ENCODE measurements at places on chromosomes 6 and 20. TPM values are rescaled to one million over a fixed set of nuclear protein-coding genes. Genes with fewer than 3 reads are reported as not detected.

GRCh38 chr6:74268815-74269599 is 573.0 kb downstream of the CD109 start:
- no peak for DNase-seq

Gene ZC2HC1B
- polyA plus RNA-seq, result not detected

DNA sequence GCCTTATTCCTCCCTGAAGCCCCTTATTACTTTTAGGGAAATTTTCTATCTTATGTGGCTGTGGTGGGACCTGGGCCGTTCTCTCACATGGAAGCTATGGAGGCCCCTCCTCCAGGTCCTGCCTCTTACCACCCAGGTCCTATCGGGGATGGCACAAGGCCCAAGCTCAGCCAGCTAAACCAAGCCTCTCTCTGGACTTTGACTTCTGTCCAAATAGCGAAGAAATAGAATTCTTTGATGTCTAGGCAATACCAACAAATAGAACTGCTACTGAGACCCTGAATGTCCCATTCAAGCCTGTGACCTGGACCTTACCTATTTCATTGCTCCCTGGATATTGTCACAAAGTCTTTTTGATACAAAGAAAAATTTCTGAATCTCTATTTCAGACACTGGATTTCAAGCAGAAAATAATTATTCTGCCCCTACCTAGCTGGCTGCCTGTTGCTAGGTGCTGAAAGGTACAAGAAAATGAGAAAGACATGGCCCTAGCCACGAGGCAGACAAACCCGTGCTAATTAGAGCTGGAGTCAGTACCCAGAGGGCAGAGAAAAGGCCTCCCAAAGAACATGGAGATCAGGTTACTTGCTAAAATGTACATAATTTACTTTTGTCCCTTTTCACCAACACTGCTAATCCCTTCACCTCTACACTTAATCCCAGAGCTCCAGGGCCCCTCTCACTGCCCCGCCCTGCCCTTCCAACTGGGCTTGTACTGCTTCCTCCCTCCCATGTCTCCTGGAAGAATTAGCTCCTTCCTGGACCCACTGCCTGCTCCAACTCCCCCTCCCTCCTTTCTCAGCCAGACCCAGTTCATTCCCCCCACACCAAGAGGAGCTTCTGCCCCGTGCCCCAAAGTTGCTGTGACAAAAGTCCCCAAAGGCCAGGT is 15.5 kb upstream of the NNAT start:
- no peak for DNase-seq

DNA sequence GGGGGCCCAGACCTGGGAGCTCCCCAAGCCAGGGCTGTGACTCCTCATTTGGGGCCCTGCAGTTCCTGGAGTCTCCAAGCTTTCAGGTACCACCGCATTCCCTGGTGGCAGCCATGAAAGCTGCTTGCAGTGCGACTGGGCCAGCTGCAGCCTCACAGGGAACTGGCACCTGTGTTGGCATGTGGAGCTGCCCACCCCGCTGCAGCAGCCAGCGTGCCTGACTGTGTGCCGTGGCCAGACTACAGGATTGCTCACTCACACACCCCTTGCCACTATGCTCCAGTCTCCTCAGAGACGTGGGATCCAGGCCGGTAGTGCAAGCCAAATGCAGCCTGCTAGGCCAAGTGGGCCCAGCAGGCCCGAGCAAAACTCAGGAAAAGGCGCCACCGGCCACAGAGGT is 450.7 kb downstream of the COL12A1 start:
- no peak for DNase-seq

Gene DPM1
- polyA plus RNA-seq, result 55.1 TPM

Gene CTCFL
- polyA plus RNA-seq, result not detected

DNA sequence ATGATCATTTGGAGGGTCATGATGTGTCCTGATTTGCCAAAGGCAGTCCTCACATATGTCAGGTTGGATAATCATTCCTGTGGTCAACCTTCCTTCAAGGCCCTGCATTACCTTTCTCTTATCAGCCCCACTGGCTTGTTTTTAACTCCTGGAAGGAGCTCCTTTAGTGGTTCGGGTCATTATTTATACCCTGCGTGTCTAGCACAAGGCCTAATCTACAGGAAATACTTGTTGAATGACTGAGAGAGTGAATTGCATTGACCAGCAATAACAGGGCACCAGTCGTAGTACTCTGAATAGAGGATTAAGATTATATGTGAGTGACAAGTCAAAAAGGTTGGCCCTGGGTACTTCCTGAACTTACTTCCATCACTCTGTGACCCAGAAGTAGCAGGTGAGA is 4.5 kb downstream of the HIVEP2 start:
- DNase-seq, result no peak

- DNase-seq, result no peak
These were observed 46.9 kb upstream of the LOC128125822 start for GRCh38 chr6:63525186-63525878.

GRCh38 chr6:6736791-6737654 is 148.5 kb downstream of the LY86 start:
- no peak for DNase-seq

Gene SLCO4A1
- 0.34 TPM for polyA plus RNA-seq

DNA sequence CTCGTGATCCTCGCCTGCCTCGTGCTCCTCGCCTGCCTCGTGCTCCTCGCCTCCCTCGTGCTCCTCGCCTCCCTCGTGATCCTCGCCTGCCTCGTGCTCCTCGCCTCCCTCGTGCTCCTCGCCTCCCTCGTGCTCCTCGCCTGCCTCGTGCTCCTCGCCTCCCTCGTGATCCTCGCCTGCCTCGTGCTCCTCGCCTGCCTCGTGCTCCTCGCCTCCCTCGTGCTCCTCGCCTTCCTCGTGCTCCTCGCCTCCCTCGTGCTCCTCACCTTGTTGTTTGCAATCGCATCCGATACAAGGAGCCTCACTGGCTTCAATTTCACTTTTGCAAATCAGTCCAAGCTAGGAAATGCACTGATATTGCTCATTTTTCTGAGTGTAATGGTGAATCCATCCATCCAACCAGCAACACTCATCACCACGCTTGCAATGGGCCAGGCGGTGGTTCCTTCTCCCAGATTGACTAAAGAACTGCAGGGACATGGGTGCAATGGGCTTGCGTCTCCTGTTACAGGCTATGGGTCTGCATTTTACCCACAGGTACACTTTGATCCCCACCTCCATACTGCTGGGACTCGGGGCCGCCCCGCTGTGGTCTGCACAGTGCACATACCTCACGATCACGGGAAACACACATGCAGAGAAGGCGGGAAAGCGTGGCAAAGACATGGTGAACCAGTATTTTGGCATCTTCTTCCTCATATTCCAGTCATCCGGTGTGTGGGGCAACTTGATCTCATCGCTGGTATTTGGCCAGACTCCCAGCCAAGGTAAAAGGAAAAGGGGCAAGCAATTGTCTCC is 4.6 kb downstream of the UNC93A start:
- DNase-seq, result no peak

Gene HDDC2
- 59.9 TPM for polyA plus RNA-seq

DNA sequence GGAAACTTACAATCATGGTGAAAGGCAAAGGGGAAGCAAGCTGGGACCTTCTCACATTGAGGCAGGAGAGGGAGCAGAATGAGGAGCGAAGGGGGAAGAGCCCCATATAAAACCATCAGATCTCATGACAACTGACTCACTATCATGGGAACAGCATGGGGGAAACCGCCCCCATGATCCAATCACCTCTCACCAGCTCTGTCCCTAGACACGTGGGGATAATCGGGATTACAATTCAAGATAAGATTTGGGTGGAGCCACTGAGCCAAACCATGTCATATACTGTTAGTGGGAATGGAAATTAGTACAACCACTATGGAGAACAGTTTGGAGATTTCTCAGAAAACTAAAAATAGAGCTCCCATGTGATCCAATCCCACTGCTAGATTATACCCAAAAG is 163.7 kb downstream of the MANEA start:
- no peak for DNase-seq

Gene WFDC12
- not detected for polyA plus RNA-seq

- DNase-seq, result no peak
These were observed 37.3 kb downstream of the TFEB start for GRCh38 chr6:41697861-41698781.

DNA sequence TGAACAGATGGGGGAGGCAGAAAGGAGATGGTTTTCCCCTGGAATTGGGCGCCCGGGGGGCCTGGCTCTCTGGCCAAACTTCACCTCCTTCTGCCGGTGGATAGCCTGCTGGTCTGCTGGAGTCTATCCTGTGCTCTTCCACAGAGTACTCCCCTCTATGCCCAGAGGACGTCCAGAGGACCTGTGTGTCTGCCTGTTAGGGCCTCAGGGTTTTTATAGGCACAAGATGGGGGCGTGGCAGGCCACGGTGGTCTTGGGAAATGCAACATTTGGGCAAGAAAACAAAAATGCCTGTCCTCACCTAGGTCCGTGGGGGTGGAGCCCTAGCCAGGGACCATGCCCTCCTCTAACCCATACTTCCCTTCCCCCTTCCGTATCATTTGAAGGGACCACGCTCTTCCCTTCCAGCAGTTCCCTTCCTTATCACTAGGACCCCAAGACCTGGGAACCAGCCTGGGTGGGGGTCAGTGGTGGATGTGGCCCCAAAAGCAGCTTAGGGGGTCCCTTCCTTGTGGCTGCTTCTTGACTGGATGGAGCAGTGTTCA is 53.6 kb upstream of the ZNF337 start:
- DNase-seq, result no peak

Gene COL11A2
- polyA plus RNA-seq, result not detected

Gene ASIP
- polyA plus RNA-seq, result 0.40 TPM

- DNase-seq, result no peak
These were observed 16.2 kb upstream of the PKHD1 start for GRCh38 chr6:52103623-52104022.

Gene CD109
- 0.08 TPM for polyA plus RNA-seq

DNA sequence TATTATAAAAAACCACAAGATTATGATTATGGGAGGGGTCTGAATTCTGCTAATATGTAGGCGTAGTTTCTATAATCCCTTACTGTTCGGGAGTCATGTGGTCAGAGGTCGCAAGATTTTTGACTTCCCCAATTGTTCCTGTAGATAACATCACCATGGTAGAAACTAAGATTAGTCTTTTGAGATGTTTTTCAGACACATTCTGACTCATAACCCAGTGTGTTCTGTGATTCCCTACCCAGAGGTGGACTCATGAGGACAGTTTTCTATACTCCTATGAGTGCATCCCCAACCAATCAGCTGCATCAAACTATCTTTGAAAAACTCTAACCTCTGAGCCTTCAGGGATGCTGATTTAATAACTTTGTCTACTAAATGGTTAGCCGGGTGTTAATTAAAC is 175.5 kb downstream of the RFPL4B start:
- DNase-seq, result no peak

Gene GMPR
- 3.8 TPM for polyA plus RNA-seq

- peak; percentile 17 for DNase-seq
These were observed at the start of gene SLC18B1 for GRCh38 chr6:132797951-132798868. TSS of gene SLC18B1 (minus strand) at chr6:132798637. CDS start at chr6:132798456, 181 bp downstream.

Gene IMPG1
- polyA plus RNA-seq, result not detected

Gene ULBP1
- 0.06 TPM for polyA plus RNA-seq

DNA sequence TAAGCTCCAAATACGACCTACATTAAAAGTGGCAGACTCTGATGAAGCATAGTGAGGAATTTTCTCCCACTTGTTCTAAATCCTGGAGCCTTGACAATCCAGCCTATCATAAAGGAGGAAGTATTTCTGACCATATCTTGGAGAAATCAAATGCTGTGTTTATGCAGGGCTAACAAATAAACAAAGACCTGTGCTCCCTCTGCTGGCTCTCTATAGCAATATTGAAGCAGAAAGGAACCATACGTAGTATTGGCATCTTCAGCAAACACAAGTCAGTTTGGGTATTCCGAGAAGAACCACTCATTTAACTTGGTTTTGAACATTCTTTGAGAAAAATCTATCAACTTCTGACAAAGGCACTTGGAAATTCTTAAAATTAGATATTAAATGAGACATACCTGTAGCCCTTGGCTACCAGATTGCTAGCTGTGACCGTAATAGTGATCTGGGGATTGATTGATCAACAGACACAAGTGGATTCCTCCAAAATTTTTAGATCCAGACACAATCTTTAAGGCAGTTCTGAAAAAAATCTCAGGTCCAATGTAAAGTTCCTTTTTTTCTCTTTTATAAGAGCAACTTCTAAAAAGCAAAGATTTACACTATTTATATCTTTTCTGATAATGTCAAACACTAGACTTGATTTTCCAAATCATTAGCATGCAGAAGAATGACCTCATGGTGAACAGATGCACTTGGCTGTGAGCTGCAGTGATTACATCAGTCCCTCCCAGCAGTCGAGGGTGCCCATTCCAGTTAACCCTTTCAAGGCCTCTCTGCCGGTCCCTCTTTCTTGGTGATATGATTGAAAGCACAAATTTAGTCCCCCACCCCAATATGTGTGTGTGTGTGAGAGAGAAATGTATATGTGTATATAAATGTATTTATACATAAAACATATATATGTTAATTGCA is 40.2 kb downstream of the INSM1 start:
- no peak for DNase-seq

- no peak for DNase-seq
These were observed 7.4 kb downstream of the AAR2 start for GRCh38 chr20:36243726-36244125.

GRCh38 chr20:8646033-8646441 is 422.9 kb upstream of the PLCB4 start:
- no peak for DNase-seq

GRCh38 chr6:44036699-44037101 is 90.6 kb downstream of the MRPL14 start:
- peak; percentile 82 for DNase-seq

DNA sequence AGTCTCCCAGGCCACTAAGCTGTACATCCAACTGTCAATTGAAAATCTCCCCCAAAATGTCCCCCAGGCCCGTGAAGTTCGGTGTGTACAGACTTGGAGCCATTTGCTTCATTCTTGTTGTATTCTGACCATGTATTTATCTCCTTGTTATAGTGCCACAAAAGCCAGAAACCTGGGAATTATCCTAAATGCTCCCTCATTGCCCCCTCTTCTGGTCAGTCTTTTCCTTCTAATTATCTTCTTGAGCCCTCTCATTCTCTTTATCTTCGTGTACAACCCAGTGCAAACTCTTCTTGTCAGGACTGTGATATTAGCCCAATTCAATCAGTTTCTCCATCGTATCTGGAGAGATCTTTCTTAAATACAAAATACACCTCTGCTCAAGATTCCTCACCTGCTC is 64.7 kb downstream of the RFX6 start:
- no peak for DNase-seq

Gene RBPJL
- not detected for polyA plus RNA-seq

Gene CHRNA4
- not detected for polyA plus RNA-seq

DNA sequence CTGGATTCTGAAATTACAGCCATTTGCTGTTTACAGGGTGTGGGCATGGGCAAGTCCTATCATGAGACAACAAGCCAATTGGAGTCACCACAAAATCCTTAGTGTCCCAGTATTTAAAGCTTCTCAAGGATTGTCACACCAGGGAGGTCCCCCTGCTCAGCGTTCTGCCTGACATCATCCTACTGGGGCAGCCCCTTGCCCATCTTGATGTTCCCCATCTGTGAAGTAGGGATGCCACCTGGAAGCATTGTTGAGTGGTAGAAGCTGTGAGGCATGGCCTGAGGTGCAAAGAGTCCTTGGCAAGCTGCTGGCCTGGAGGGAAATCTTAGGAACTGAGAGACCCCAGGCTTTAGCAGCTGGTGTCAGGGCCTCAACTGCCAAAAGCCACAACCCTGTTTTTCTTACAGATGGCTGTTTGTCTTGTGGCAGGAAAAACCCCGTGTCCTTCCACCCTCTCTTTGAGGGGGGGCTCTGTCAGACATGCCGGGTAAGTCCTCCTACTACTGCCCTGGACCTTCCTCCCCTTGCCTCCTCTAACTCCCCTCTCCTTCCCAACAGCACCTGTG is 23.3 kb upstream of the MAPRE1 start:
- no peak for DNase-seq

GRCh38 chr6:98871821-98872220 is 37.4 kb downstream of the POU3F2 start:
- no peak for DNase-seq

Gene RNF8
- 4.9 TPM for polyA plus RNA-seq

Gene UBR2
- 6.1 TPM for polyA plus RNA-seq
